ENCODE measurements at places on chromosomes 16 and 17.

- DNase-seq = no peak
These were observed 28.4 kb upstream of the FOXK2 start for GRCh38 chr17:82491196-82491530.

GRCh38 chr17:15890279-15890892, 54.5 kb upstream of the ADORA2B start:
- DNase-seq = no peak

- DNase-seq = no peak
These were observed 57.6 kb downstream of the RGS9 start for GRCh38 chr17:65194670-65195334.

- DNase-seq = no peak
These were observed 1.7 kb downstream of the RBFOX3 start for GRCh38 chr17:79609049-79609589.

DNA sequence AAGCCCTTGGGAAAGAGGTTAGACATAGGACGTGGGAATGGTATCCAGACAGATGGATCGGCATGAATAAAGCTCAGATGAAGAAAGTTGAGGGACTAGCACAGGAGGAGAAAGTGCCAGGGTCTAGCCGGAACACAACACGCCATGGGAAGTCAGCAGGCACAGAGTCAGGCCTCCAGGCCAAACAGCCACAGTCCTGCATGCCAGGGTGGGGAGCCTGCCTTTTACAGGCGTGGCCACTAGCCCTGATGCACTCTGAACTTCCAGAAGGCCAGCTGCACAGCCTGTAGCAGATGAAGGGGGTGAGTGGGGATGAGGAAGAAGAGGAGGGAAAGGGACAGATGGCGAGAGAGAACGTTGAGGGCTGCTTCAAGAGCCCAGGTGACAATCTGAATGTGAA, 5.2 kb downstream of the B9D1 start:
- no peak for DNase-seq

GRCh38 chr17:78583091-78583490, 5.9 kb upstream of the DNAH17 start:
- no peak for DNase-seq

- DNase-seq = no peak
These were observed 119.4 kb downstream of the SOCS1 start for GRCh38 chr16:11136600-11136999.

GRCh38 chr16:75264999-75265910, 13.8 kb upstream of the BCAR1 start:
- no peak for DNase-seq

- no peak for DNase-seq
These were observed 14.1 kb downstream of the CD300LG start for GRCh38 chr17:43860927-43861622.

DNA sequence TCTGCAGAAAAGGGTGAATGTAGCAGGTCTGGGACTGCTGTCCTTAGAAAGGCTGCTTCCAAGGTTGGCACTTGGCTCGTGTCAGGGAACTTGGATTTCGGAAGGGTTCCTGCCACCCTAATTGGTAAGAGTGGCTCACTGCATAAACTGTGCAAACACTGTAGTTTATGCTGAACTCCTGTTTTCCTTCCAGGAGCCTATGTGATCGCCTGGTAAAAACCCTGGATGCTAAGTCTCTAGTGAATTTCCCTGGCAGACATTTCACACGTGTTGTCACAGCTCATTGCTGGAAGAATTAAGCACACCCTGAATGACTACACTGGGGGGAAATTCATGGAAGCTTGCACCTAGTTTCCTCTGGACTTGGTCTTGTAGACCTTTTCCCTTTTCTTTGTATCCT, 140.1 kb downstream of the SPECC1 start:
- DNase-seq = no peak

DNA sequence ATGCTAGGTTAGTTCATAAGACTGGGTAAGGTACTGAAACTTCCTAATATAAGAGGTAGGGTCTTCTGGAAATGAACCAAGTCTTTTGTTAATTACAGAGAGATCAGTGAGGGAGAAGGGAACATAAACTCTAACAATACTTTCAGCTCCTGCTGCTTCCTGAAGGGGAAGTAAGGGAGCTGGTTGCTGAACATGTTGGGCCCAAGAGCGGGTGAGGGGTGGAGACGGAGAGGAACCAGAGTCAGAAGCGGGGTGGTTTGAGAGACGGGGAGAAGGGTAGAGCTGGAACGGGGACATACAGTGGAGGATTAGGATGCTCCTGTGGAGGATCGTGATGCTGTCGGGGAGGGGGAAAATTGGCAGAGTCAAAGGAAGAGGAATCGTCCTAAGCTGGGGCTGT, 11.5 kb upstream of the ZNF747 start:
- DNase-seq = no peak

- no peak for DNase-seq
These were observed 88.3 kb upstream of the CCL1 start for GRCh38 chr17:34451313-34451712.

DNA sequence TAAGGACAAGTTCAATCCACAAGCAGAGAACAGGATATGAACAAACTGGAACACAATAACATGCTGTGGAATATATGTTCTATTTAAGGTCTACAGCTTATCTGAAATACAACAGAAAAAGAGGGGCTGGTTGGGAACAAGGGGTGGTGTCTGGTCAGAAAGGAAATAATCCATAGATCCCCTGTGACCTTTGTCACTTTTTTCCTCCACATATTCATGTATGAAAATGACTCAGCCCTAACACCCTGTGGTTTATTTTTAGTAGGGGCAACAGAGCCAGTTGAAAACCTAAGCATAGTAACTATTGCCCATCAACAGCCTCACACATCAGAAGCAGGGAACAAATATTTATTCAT, 12.3 kb upstream of the SPAG9 start:
- no peak for DNase-seq
